ENCODE measurements at places on chromosomes 7 and 10.

GRCh38 chr10:7315906-7316305 lies 94.9 kb downstream of the SFMBT2 start:
- DNase-seq = no peak

DNA sequence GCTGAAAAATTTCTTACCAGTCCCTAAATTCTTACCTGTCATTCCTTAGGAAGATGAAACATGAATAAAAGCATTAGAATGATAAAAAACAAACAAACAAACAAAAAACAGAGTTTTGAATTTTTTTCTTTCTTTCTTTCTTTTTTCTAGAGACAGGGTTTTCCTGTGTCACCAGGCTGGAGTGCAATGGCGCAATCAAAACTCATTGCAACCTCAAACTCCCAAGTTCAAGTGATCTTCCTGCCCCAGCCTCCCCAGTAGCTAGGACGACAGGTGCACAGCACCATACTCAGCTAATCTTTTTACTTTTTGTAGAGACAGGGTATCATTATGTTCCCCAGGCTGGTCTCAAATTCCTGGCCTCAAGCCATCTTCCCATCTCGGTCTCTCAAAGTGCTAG lies 26.5 kb downstream of the NT5C2 start:
- no peak for DNase-seq

- DNase-seq = no peak
Observed at GRCh38 chr10:125606414-125607010, 76.5 kb downstream of the TEX36 start.

- no peak for DNase-seq
Observed at GRCh38 chr10:27820637-27821036, 75.0 kb upstream of the MKX start.

DNA sequence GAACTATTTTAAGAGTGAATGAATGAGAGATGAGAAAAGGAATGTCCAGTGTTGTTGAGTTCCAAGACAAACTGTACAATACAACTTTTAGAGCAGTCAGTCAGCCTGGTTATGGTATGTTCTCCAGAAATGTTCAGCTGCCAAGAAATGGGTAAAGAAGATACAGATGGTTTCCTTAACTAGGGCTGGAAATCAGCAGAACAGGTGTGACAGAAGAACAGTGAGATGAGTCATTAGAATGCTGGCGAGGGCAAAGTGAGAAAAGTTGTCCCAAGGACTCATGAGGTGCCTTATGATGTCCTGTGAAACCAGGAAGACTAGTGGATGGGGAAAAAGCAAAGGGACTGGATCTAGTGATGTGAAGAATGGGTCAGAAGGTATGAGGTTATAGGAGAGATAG lies 20.8 kb upstream of the SEPTIN7 start:
- DNase-seq = no peak

- no peak for DNase-seq
Observed at GRCh38 chr10:113020838-113021237, 70.8 kb downstream of the TCF7L2 start.

- no peak for DNase-seq
Observed at GRCh38 chr10:86376403-86376802, 9.8 kb upstream of the GRID1 start.

Data from hypothalamus (tissue), 51 donors.